ENCODE measurements at places on chromosomes 13 and 19.
A peak's percentile ranks its signal among the peaks of the same experiment; 100 is the strongest.

GRCh38 chr19:504616-505015 is 2.7 kb upstream of the TPGS1 start:
- DNase-seq = no peak

GRCh38 chr19:2061495-2062388 is 10.7 kb upstream of the MKNK2 start:
- DNase-seq = peak; percentile 70

DNA sequence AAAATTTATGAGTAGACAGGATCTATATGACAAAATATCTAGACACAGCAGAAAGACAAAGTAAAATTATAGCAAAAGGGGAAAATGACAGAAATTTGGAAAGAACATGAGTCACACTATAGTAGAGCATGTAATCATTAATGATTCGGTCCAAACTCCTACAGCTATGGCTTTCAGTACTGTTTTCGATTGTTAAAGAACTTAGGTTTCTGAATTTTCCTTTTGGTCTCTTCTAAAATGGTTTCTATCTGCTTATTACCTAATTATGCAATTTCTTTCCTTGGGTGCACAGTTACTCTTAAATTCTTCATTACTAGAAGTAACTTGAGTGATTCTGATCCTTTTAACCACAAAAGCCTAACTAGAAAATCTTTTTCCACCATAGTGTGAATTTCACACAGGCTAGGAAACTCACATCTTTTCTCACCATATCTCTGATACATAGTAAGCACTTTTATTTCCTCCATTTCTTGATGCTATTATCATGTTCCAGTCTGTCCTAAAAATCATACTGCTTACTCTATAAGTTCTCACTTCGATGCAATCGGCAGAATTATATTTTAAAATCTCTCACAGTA is 1101.4 kb downstream of the PCDH9 start:
- DNase-seq = no peak

- DNase-seq = no peak
These were observed 17.4 kb upstream of the RPL21 start for GRCh38 chr13:27233964-27234363.

DNA sequence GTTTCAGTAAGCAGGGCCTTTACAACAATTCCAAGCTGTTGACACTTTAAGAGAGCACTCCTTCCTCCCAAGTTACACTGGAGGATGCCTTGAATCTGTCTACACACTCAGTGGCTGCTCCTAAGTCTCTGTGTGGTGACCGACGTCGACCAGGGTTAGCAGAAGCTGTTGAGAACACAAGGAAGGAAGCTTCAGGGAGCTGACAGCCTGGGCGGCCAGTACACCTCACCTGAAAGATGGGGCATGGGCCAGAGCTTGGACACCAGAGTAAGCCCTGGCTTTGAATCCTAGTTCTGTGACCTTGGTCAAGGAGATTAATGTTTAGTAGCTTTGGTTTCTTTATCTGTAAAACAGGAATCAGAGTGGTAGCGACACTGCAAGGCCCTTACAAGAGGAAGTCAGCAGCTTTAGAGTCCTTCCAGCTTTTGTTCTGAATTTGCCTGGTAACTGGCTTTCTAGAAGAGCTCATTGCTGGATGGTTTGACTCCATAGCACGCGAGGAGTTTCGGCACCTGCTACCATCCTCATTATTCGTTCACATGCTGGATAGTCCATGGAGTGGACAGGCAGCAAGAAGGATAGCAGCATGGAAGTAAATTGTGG is 214.2 kb downstream of the FGF9 start:
- DNase-seq = no peak

DNA sequence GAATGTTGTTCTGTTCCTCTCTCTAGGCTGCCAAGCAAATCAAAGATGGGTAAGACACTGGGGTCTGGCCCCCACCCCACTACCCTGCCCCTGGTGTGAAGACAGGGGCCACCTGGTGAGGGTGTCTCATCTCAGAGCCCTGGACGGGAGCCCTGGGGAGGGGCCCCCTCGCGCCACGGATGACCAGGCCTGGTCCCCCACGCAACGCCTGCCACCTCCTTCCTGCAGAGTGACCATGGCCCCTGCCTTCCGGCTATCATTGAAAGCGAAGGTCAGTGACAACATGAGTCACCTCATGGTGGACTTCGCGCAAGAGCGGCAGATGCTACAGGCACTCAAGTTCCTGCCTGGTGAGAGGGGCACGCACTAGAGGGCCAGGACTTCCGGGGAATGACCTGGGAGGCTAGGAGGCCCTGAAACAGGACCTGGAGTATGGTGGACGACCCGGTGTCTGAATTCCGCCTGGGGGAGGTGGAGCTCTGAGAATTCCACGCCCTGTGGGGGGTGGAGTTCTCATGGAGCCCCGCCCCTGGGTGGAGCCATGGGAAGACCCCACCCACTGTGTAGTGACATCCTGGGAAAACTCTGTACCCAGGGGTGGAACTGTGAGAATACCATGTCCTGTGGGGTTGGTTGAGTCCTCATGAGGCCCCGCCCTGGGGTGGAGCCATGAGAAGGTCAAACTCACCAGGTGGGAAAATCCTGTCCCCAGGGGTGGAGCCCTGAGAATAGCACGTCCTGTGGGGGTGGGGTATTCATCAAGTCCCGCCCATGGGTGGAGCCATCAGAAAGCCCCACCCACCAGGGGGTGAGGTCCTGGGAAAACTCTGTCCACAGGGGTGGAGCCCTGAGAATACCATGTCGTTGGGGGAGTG is 6.1 kb downstream of the FSD1 start:
- DNase-seq = no peak

- peak; percentile 17 for DNase-seq
These were observed 261.6 kb downstream of the SLITRK1 start for GRCh38 chr13:83620530-83621220.

- no peak for DNase-seq
These were observed 270.1 kb downstream of the SLITRK5 start for GRCh38 chr13:87941226-87941625.

- no peak for DNase-seq
These were observed 110.5 kb downstream of the ZDHHC20 start for GRCh38 chr13:21348488-21349120.

DNA sequence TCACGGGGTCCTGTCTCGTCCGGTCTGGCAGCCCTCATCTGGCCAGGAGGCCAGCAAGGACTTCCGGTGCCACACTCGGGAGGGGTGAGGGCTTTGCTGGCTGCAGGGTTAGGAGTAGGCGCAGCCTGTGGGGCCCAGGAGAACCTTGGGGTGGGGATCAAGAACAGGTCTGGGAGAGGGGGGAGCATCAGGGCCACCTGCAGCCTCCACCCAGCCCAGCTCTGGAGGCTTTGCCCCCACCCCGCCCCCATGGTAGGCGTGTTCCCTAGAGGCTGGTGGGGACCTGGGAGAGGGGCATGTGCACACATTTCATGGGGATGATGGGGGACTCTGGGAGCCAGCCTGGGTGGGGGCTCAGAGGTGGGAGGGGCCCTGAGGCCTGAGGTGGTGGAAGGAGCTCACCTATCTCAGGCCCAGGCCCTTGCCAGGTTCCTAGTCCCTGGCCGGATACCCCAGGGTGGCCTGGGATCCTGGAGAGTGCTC is 23.3 kb downstream of the WTIP start:
- DNase-seq = no peak

- no peak for DNase-seq
These were observed 1348.5 kb downstream of the PCDH9 start for GRCh38 chr13:65881561-65882155.

DNA sequence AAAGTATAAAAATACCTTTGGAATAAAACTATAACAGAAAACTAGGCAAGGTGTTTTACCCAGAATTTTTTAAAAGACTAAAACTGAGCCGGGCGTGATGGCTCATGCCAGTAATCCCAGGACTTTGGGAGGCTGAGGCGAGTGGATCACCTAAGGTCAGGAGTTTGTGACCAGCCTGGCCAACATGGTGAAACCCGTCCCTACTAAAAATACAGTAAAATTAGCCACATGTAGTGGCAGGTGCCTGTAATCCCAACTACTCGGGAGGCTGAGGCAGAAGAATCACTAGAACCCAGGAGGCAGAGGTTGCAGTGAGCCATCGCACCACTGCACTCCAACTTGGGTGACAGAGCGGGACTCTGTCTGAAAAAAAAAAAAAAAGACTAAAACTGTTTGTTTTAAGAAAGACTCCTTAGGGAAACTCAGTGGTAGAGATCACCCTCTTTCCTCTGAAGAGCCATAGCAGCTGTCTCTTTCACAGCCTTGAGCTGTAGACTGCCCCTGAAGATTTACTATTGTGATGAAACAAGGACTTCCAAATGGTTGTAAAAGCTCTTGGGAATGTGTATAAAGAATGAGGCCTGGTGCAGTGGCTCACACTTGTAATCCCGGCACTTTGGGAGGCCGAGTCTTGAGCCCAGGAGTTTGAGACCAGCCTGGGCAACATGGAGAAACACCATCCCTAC is 14.7 kb upstream of the KCTD4 start:
- DNase-seq = no peak

Measured in non-pigmented ciliary epithelial cell (primary cell).